NCI-H1105 (cell line): ENCODE measurements at places on chromosomes 6 and 20.
A peak's percentile ranks its signal among the peaks of the same experiment; 100 is the strongest.

DNA sequence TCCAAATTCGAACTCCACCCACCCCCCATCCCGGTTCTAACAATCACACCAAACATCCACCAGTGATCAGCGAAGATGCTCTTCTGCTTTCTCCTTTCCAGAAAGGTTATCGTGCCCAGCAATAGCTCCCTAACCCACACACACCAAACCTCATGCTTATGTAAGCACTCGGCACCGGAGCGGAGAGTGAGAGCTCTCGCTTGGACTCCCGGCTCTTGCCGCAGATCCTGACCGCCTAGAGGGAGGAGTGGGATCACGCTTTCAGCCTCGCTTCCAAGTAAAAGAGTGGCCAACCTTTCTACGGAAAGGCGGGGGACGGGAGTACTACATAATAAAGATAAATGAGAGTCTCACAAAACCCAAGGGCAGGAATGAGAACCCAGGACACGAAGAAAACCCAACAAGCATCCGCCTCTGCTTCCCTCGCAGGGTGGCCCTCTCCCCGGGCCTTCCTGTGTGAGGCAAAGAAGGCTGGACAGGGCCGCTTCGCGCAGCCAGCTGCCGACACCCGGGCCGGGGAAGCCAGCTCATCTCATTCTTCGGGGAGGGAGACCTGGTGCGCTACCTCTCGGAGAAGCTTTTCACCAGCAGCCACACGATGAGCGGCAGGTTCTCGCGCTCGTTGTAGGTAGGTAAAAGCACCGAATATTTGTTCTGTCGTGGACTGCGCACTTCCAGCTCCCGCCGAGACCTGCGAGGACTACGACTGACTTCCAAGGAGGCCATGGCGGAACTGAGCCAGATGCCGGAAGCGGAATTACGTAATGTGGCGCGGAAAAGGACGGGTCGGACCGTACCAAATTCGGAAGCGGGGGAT lies at the start of gene DPM1:
TSS of gene DPM1 (minus strand) at position 735 of the 817 bp plus-strand sequence. CDS start at position 726, 9 bp downstream.
- peak; percentile 85 for DNase-seq

DNA sequence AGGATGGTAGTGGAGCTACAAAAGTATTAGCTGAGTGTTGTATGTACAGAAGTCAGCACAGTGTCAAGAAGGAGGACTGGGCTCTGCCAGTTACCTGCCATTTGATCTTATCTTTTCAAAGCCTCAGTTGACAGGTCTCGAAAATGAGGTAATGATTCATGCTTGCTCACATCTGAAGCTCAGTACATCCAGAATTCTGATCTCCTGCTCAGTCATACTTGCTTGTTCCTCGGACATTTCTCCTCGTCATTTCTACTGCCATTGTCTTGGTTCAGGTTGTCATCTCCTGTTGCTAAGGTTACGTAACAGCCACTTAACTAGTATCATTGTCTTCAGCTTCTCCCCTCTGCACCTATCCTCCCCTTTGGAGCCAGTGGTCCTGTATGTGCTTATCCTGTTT lies 89.5 kb downstream of the SLX4IP start:
- no peak for DNase-seq

DNA sequence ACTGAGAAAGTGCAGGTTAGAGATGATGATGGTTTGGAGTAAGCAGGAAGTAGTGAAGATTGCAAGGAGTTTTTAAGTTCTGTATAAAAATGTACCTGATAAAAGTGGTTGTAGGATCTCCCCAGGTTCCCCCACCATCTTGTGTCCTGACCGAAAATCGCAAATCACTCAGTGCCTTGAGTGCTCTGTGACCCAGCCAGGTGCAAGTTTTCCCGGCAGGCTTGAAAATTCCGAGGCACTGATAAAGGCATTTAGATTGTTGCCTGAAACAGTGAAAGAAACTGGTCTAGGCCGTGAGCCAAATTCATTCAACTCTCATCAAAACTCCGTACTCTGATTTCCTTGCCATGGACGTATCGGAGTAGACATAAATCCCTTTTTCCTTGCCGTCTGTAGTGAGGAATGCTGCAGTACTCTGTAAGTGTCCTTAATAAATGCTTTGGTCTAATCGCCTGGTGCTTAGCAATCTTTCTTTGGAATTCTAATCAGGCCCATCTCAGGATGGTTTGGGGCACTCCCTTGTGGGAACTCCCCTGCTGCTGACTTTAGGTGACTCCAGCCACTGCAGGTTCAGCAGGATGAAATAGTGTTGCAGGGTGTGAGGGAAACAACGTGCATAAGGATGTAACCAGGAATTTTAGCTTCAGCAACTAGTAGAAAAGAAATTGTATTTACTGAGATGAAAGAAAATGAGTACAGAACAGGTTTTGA lies 1199.8 kb upstream of the MAP3K7 start:
- no peak for DNase-seq

DNA sequence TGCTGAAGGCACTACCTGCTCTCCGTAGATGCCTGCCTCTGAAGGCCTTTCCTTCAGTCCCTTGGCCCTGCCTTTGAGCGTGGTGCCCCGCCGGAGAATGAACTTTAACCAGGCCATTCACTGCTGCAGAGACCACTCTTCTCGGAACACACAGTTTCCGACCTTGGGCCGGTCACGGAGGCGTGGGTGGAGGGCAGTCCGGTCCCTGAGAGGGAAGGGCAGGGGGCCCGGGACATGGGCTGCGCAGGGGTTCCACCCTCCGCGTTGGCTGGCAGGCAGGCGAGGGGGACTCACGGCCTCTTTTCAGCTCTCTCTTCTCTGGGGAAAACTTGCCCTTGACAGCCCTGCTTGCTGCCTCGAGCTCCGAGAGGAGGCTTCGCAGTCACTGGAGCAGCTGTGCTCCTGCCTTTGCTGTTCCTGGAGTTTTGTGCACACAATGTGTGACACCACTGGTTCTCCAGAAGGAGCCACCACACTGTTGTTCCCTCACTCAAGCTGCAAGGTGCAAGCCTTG lies 187.8 kb downstream of the SMOC2 start:
- DNase-seq = no peak

- no peak for DNase-seq
Measured at GRCh38 chr6:89050697-89051096, 29.9 kb upstream of the PNRC1 start.

DNA sequence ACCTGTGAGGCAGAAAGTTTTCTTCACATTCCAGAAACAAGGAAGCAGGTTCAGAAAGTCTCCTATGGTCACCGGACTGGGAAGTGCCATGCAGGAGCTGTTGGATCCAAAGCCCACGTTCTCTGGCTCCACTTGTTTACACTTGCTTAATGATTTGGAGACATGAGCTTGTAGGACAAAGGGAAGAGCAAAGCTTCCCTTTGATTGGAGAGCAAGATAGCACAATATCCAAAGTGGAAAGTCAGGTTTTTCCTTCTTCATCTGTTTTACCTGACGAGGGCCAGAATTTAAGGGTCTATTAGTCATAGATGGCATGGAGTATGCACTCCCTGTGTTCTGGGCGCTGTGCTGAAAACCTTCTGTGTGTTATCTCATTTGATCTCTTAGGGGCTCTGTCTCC lies 81.2 kb downstream of the PDE7B start:
- no peak for DNase-seq

DNA sequence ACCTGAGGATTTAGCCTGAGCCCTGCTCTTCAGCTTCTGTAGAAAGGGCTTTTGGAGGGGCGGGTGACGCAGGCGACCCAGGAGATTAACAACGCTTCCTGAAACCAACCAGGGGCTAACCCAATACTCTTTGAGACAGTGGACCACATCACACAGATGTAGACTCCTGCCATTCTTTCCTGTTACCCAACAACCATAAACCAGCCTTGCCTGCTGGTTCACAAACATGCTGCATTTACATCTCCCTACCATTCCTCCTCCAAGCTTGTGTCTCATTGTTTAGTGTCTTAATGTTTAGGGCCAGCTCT lies 28.3 kb downstream of the PPP1R16B start:
- no peak for DNase-seq

DNA sequence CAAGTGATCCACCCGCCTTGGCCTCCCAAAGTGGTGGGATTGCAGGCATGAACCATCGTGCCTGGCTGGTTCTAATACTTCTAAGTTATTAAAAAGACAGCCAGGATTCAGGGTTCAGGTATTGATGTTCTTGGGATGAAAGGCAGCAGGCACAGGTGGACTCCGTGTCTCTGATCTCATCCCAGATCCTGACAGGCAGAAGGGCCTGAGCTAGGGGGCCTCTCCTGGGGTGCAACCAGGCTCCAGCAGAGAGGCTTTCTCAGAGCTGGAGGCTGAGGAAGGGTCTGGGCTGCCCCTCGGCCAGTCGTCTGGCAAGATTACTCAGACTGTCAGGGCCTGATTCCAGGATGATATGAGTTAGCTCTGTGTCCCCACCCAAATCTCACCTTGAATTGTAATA lies 106.3 kb downstream of the SCML4 start:
- no peak for DNase-seq

- no peak for DNase-seq
Measured at GRCh38 chr6:88596801-88597200, 366.6 kb downstream of the RNGTT start.

- no peak for DNase-seq
Measured at GRCh38 chr6:108497883-108498282, 62.8 kb upstream of the FOXO3 start.
